ENCODE measurements at places on chromosomes 16 and 17.

GRCh38 chr17:59829217-59830006 lies 63.3 kb downstream of the TUBD1 start:
- peak; percentile 100 for DNase-seq

- no peak for DNase-seq
These were observed 100.5 kb downstream of the FTO start for GRCh38 chr16:53804467-53804866.

GRCh38 chr16:79871906-79872305 lies 271.4 kb upstream of the MAF start:
- peak; percentile 85 for DNase-seq

DNA sequence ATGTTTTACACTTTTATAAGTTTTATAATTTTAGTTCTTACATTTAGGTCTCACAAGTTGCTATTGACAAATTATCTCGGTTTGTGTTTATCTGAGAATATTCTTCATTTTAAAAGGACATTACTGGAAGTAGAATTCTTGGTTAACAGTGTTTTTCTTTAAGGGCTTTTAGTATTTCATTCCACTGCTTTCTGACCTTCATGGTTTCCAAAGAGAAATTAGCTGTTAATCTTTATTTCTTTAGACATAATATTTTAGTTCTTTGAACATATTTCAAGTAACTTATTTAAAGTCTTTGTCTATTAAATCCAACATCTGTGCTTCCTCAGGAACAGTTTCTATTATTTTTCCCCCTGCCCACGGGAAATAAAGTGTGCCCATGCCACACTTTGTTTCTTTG lies 240.1 kb upstream of the AXIN2 start:
- no peak for DNase-seq

DNA sequence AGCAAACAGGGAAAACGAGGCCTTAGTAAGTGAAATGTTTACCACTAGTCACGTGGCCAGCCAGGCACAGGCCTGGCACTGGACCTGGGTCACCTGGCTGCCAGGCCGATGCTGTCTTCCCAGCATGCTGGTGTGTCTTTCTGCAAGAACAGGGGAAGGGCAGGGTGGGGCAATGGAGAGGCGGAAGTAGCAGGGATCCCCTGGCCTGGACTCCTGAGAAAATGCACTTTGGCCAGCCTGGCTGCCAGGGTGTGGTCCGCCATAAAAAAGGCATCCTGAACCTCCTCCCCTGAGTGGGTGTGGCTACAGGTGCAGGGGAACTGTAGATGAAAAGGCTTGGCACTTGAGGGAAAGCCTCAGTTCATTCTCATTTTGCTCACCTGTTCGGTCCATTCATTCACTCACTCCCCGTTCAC lies 1.0 kb upstream of the ANKRD40CL start:
- DNase-seq, result no peak

GRCh38 chr17:68346448-68346847 lies 55.2 kb downstream of the ARSG start:
- no peak for DNase-seq

- DNase-seq, result peak; percentile 81
These were observed at the start of gene CES2 for GRCh38 chr16:66935314-66936011. TSS of gene CES2 (plus strand) at chr16:66935516. CDS start at chr16:66935636, 120 bp downstream.

- DNase-seq, result peak; percentile 77
These were observed 111.4 kb downstream of the UTP18 start for GRCh38 chr17:51371732-51372151.
